Lung (tissue), 17 donors: ENCODE measurements at places on chromosomes 7 and 10. TPM values are rescaled to one million over a fixed set of nuclear protein-coding genes. Genes with fewer than 3 reads are reported as not detected.
A peak's percentile ranks its signal among the peaks of the same experiment; 100 is the strongest.

NEURL1 gene
- 0.80 TPM for total RNA-seq

SPAM1 gene
- total RNA-seq, result not detected

DNA sequence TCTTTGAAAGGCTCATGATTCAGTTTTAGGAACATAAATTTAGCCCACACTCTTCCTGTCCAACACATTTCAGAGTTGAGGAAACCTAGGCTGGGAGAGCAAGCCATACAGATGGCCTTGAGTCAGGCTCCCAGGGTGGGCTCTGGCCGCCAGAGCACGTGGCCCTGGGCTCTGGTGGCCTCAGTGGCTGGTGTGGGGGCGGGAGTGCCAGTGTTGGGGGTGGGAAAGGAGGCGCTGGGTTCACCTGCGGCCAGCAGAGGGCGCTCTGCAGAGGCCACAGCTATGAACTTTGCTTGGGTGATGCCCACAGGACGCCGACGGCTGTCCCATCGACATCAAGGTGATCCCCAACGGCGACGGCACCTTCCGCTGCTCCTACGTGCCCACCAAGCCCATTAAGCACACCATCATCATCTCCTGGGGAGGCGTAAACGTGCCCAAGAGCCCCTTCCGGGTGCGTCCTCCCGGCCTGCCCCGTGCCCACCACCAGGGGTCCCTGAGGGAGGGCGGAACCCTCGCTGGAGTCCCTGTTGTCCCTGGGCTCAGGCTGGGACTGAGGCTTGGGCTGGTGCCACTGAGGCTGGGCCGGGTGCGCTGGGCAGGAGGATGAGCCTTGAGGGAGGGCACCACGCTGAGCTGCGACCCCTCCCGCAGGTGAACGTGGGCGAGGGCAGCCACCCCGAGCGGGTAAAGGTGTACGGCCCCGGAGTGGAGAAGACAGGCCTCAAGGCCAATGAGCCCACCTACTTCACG, 11.9 kb downstream of the FLNC start:
- H3K36me3 ChIP-seq, result no peaks in the 10 kb centered on the region
- H3K27me3 ChIP-seq, result no peaks in the 10 kb centered on the region
- H3K4me1 ChIP-seq, result no peaks in the 10 kb centered on the region
- no peak overlapping the region for H3K27ac ChIP-seq
- DNase-seq, result peak; percentile 34

GRCh38 chr7:112400141-112400540, 50.1 kb upstream of the IFRD1 start:
- no peak overlapping the region for H3K4me3 ChIP-seq
- no peak overlapping the region for H3K27ac ChIP-seq
- H3K27me3 ChIP-seq, result no peaks in the 10 kb centered on the region
- H3K4me1 ChIP-seq, result no peaks in the 10 kb centered on the region

GRCh38 chr7:121837462-121837861, 35.5 kb upstream of the PTPRZ1 start:
- no peaks in the 10 kb centered on the region for H3K27me3 ChIP-seq
- no peak for DNase-seq
- H3K27ac ChIP-seq, result no peak overlapping the region
- H3K4me3 ChIP-seq, result no peak overlapping the region
- H3K36me3 ChIP-seq, result no peaks in the 10 kb centered on the region
- no peaks in the 10 kb centered on the region for H3K4me1 ChIP-seq

HTR5A gene
- not detected for total RNA-seq

CHN2 gene
- 9.2 TPM for total RNA-seq

ZNF804B gene
- total RNA-seq, result not detected

- H3K27ac ChIP-seq, result no peak overlapping the region
- no peak for DNase-seq
- no peaks in the 10 kb centered on the region for H3K4me1 ChIP-seq
These were observed 179.9 kb downstream of the DIP2C start for GRCh38 chr10:509361-510102.

GRCh38 chr7:66609176-66609575, 19.5 kb upstream of the KCTD7 start:
- no peaks in the 10 kb centered on the region for H3K4me1 ChIP-seq
- no peak overlapping the region for H3K4me3 ChIP-seq
- H3K36me3 ChIP-seq, result no peaks in the 10 kb centered on the region
- no peak overlapping the region for H3K27ac ChIP-seq

GRCh38 chr7:91940171-91940570, 491 bp upstream of the AKAP9 start:
- peaks cover 17% of the 10 kb centered on the region for H3K4me1 ChIP-seq
- DNase-seq, result peak; percentile 50
- peak overlapping the region; percentile 97 for H3K27ac ChIP-seq
- peak overlapping the region; percentile 71 for H3K4me3 ChIP-seq
- no peaks in the 10 kb centered on the region for H3K36me3 ChIP-seq
- H3K27me3 ChIP-seq, result no peaks in the 10 kb centered on the region

DNA sequence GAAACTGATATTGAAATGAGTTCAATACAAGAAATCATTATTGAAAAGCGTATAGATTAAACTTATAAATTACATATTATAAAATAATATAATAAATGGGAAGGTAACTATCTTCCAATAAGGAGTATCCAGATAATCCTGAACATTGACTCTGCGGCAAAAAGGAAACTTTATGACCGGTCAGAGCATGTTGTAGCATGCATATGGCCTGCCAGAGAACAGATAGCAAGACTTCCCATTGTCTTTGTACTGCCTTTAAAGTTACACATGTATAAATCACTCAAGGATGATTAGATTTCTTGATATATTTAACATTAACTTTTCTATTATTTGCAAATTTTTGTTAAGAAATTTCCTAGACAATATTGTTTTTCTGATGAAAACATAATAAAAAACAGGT, 56.2 kb upstream of the ETV1 start:
- H3K4me1 ChIP-seq, result no peaks in the 10 kb centered on the region
- H3K27ac ChIP-seq, result no peak overlapping the region
- no peaks in the 10 kb centered on the region for H3K36me3 ChIP-seq
- no peaks in the 10 kb centered on the region for H3K27me3 ChIP-seq
- no peak for DNase-seq

DNA sequence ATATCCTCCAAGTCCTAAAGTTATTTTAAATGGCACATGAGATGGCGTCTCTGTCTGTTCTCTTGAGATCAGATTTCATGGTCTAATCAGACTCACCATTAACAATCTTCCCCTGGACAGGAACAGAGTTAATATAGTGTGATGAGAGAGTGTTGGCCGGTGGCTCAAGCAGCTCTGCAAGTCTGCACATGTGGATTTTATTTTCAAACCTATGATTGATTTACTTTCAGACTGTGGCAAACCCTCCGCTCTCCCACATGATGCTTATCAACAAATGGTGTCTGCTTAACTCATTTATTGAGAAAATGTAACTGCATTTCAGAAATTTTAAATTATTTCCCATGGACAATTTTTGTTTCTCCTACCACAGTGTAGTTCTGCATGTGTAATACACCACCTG, 46.5 kb upstream of the HGF start:
- no peak overlapping the region for H3K27ac ChIP-seq
- no peak for DNase-seq
- no peaks in the 10 kb centered on the region for H3K4me1 ChIP-seq
- no peak overlapping the region for H3K4me3 ChIP-seq
